ENCODE measurements at places on chromosomes 3 and 15. TPM values are rescaled to one million over a fixed set of nuclear protein-coding genes. Genes with fewer than 3 reads are reported as not detected.

The TPRG1 gene
- total RNA-seq, result not detected

The OR5K1 gene
- not detected for total RNA-seq

The DCLK3 gene
- not detected for total RNA-seq

The GADL1 gene
- total RNA-seq, result not detected

The P2RY12 gene
- total RNA-seq, result not detected

The TMEM207 gene
- not detected for total RNA-seq

The TBC1D2B gene
- total RNA-seq, result 17.8 TPM

The MYLK gene
- total RNA-seq, result 521 TPM

The MASP1 gene
- total RNA-seq, result 13.1 TPM

The CPEB1 gene
- total RNA-seq, result 6.9 TPM
